Activated CD8-positive, alpha-beta T cell treated with anti-CD3 and anti-CD28 coated beads for 36 hours (primary cell): ENCODE measurements at places on chromosomes 3 and 15. TPM values are rescaled to one million over a fixed set of nuclear protein-coding genes. Genes with fewer than 3 reads are reported as not detected.

CCDC33 gene
- total RNA-seq: 0.16 TPM

LHFPL4 gene
- not detected for total RNA-seq

CDHR4 gene
- not detected for total RNA-seq

ARHGAP31 gene
- 6.6 TPM for total RNA-seq

DNA sequence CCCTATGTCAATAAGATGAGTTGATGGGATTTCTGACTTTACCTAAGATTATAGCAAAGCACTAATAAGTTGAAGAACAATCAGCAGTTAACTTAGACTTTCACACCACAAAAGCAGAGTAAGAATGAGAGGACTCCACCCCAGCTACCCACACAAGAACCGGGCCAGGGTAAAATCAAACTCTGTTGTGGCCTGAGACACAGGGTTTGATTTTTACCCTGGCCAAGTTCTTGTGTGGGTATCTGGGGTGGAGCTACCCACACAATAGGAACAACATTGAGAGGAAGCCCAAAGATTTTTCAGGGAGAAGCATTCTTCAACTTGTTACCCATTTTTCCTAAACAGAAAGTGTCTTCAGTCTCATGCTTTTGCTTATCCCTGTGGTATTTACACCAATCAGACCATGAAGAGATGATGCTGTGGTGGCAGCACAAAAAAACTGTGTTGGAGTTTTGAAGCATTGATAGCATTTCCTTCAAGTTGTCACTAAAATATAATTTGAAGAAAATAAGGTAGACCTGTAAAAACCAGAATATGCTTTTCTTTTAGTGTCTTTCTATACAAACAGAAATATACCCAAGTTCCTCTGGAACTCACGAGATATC, 25.6 kb downstream of the CPOX start:
- DNase-seq: peak; percentile 49
